ENCODE measurements at places on chromosomes 1 and 21. TPM values are rescaled to one million over a fixed set of nuclear protein-coding genes. Genes with fewer than 3 reads are reported as not detected.

DNA sequence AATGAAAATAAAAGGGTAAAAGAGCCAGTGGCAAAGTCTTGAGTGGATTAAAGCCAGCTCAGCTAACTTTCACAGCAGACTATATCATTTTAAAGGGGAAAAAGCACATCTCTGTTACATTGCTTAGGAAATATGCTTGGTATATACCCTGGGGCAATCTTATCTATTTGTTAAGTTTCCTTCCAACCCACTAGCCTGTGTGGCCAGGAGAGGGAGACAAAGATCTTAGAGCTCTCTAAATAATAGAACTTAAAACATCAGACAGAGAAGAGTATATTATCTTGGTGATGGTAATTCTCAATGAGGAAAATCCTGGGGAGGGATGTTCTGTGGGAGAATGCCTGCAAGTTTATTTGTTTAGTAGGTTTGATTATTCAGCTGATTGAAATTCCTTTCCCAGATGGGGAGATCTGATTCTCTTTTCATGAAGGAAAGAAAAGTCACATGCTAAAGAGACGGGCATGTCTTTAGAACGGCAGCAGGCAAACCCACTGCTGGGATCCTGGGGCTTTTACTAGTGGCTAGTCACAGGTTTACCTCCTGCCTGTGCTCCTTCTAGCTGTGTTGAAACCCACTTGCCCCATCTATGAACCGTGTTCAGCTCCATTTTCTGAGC is 3.6 kb downstream of the KCNE2 start:
- peak; percentile 81 for DNase-seq

The AIRE gene
- not detected for total RNA-seq

- DNase-seq = no peak
Observed at GRCh38 chr1:26907071-26907917, 6.5 kb downstream of the NR0B2 start.

DNA sequence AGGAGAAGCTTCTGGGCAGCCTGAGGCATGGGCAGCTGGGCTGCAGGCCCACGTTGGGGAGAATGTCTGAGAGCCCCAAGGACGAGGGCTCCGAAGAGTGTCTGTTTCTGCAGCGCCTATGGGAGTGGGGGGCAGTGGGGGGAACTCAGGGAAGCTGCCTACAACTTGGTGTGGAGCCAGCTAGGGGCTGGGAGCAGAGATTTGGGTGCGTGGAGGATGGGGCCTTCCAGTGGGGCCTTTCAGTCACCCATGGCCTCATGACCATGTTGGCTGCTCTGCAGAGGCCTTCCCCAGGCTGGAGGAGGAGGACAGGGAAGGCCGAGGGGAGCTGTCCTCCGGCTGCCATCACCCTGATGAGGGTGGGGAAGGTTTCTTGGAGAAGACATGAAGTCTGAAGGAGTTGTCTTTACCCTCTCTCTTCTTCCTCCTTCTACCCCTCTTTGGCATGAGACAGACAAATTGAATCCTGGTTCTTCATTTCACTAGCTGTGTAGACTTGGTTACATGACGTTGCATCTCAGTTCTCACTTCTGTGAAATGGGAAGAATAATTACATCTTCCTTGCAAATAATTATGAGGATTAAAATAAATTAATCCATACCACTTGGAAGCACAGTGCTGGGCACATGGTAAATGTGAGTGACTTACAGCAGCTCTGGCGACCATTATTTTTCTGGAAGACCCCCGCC is 8.3 kb downstream of the PPFIA4 start:
- peak; percentile 28 for DNase-seq

DNA sequence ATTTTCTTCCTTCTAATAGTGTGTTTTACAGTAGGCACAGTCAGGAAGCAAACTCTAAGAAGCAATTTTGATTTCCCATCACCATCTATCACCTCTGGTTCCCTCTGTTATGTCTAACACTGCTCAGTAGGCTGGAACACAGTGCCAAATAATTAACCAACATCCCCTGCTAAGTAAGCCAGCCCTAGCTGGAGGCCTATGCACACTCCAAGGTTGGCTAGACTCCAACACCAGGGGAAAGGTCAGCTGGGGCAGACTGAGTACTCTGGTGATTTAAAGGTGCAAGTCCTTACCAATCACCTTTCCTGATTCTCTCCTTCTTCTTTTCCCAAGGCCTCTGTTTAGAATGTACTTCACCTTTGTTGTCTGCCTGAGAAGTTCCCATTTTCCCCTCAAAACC is 46.5 kb upstream of the BEND5 start:
- no peak for DNase-seq

All from SJSA1 (cell line).